ENCODE measurements at places on chromosomes 6 and 20.

GRCh38 chr20:36686944-36687343 is 40.9 kb upstream of the SLA2 start:
- no peak for DNase-seq

DNA sequence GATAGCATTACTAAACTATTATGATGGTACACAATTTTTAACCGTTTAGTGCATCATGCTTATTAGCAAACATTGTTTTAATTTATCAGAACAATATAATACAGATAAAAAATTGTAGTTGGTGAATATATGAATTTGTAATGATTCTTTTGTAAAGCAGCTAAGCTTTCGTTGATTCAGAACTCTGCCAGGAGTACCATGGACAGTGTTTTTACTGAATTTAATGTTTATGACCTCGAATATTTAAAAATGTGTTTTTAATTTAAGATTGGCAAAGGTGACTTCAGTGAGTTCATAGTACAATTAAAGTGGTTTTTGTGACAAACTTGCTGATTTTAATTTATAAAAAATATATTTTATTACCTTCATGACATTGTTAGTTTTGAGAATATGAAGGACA is 10.0 kb downstream of the AFDN start:
- no peak for DNase-seq

- no peak for DNase-seq
Measured at GRCh38 chr6:169409742-169410312, 156.2 kb upstream of the THBS2 start.

DNA sequence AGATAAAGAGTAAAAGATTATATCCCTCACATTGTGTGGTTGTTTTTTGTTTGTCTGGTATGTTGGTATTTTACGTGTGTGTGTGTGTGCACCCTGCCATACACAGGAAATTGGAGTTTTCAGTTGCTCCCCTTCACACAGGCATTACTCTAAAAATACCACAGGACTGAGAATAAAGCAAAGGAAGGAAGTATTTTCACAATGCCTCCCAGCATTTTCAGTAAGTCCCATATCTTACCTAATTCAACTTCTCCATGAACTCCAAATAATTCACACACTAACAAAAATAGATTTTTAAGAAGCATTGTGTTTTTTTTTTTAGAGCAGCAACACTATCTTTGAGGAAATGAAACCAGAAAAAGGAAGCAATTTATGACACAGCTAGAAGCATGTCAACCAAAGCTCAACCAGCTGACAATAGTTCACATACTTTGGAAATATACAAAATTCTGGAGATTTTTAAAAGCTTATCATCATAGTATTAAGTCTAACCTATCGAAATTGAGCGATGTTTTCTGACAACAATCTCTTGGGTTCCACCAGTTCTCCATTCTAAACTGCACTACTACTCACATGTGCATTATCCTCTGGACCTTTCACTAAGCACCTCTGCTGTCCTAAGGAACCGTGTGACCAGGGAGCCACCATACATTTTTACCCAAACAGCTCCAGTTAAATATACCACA is 2.1 kb downstream of the UBE2J1 start:
- DNase-seq = no peak

- DNase-seq = no peak
Measured at GRCh38 chr20:57786304-57786932, 76.6 kb upstream of the PMEPA1 start.

Data from posterior cingulate gyrus (tissue), 11 donors.